ENCODE measurements at places on chromosomes 16 and 17.
A peak's percentile ranks its signal among the peaks of the same experiment; 100 is the strongest.

DNA sequence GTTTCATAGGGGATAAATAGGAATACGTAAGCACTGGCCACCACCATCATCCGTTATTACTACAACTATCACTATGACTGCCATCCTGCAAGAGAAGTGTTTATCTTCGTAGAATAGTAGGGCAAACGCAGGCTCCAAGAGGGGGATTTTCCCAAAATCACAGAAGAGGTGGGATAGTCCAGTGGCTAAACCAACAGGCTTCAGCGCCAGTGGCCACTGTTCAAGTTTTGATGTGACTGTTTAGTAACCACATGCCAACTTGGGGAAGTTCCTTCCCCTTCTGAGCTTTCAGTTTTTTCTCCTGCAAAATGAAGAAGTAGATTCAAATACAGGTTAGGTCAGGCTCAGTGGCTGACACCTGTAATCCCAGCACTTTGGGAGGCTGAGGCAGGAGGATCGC lies 60.7 kb upstream of the GRIN2A start:
- DNase-seq = no peak

- peak; percentile 11 for DNase-seq
Measured at GRCh38 chr16:87240211-87241136, 76.7 kb downstream of the C16orf95 start.

DNA sequence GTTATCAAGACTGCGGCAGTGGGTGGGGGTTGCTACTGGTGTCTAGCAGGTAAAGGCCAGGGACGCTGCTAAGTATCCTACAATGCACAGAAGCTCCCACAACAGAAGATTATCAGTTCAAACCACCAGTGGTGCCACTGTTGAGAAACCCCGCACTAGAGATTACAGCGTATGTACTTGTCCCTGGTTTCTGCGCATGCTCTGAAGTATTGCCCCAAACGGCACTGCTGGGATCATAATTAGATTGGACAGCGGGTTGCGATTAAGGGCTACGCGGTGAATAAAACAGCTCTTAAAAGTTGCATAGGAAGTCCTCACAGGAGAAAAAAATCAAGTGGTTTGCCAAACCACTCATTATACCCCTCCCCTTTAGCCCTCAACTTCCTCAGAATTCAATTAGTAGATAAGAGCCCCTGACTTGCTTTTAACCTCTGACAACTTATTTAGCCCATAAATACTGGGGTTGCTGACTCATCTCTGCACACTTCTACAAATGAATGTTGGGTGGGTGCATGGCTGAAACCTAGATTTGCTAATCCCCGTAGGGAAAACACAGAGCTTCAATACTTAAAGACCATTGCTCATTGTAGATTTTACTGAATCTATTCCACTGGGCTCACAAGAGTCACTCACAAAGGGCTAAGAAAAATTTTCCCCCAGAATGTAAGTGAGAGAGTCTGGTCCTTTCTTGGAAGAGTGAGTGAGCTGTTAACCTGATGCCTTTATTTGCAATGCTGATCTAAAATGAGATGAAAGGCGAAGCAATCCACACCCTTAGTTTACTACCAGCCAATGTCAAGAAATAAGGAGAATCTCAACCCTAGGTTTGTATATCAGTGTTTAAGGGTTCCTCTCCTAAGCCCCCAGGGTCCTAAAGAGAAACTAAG lies 91.8 kb downstream of the RGS9 start:
- DNase-seq = no peak

- DNase-seq = no peak
Measured at GRCh38 chr16:57624806-57625500, 3.5 kb upstream of the ADGRG1 start.

DNA sequence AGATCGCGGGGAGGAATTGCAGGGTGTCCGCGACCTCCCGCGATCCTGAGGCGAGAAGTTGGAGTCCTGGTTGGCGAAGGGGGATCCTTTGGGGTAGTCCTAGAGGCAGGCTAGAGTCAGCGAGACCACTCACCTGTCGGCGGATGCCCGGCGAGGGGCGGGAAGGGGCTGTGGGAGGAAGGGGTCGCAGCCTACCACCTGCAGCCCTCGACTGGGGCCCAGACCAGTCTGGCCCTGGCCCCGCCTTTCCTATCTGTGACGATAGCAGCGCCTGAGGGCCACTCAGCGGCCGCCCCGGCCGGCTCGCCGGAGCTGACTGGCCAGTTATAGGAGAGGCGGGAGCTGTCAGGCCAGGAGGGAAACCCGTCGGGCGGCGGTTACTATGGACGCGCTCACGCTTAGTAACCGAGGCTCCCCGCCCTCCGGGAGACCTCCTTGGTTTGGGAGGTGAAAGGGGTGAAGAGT lies at the start of gene TEKT3:
Gene TEKT3, minus strand, starts transcription at position 213 of the 465 bp plus-strand sequence. CDS start 10,012 bp downstream, outside the sequence.
- DNase-seq = peak; percentile 87

GRCh38 chr17:75693500-75694481 lies 26.7 kb downstream of the SAP30BP start:
- DNase-seq = peak; percentile 97

DNA sequence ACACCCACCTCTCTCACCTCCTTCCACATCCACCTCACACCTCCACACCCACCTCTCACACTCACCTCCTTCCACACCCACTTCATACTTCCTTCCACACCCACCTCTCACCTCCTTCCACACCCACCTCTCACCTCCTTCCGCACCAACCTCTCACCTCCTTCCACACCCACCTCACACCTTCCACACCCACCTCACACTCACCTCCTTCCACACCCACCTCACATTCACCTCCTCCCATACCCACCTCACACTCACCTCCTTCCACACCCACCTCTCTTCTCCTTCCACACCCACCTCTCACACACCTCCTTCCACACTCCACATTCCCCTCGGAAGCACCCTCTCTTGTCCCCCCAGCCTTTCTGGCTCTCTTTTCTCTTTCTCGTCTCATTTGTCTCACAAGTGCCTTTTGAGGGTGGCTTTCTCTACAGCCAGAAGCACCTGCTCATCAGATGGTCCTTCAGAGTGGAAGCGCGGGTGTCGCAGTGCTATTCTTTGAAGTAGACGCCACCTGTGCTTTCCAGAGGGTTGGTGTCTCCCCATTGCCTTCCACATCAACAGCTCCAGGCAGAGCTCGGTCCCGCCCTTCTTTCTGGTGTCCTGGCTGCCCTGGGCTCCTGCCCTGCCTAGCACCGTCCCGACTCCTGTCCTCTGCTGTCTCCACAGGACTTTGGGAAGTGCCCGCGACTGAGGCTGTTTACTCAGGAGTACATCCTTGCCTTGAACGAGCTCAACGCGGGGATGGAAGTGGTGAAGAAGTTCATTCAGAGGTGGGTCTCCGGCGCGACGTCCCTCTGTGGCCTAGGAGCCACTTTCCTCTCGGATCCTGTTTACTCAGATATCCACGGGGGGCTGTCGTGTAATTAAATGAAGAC lies 109.4 kb upstream of the PLCG2 start:
- no peak for DNase-seq

- no peak for DNase-seq
Measured at GRCh38 chr17:45664921-45665320, 119.2 kb upstream of the CRHR1 start.

GRCh38 chr16:85393674-85394451 lies 219.3 kb upstream of the GSE1 start:
- peak; percentile 78 for DNase-seq

- peak; percentile 33 for DNase-seq
Measured at GRCh38 chr17:48543107-48543853, 1.6 kb downstream of the HOXB2 start.

- DNase-seq = no peak
Measured at GRCh38 chr16:16052916-16053315, 103.5 kb downstream of the ABCC1 start.

DNA sequence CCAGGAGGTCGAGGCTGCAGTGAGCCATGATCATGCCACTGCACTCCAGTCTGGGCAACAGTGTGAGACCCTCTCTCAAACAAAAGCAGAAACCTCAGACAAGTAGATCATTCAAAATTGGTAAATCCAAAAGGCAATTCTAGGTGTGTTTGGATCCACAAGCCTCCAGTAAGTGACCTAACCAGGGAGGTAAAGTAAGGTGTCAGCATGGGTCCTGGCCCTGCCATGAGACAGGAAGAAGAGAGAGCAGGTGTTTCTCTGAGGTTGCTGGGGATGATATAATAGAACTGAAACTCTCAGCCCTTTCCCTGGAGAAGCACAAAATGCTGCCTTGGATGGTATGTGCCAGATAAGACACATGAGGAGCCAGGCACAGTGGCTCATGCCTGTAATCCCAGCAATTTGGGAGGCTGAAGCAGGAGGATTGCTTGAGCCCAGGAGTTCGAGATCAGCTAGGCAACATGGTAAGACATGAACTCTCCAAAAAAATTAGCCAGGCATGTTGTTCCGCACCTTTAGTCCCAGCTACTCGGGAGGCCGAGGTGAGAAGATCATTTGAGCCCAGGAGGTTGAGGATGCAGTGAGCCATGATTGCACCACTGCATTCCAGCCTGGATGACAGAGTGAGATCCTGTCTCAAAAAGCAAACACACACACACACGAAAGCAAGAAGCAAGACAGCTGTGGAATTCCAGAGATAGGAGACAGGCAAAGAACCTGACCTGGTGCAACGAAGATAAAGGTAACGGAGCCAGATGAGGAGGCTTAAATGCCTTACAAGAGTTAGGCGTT lies 6.5 kb downstream of the TM4SF5 start:
- no peak for DNase-seq

DNA sequence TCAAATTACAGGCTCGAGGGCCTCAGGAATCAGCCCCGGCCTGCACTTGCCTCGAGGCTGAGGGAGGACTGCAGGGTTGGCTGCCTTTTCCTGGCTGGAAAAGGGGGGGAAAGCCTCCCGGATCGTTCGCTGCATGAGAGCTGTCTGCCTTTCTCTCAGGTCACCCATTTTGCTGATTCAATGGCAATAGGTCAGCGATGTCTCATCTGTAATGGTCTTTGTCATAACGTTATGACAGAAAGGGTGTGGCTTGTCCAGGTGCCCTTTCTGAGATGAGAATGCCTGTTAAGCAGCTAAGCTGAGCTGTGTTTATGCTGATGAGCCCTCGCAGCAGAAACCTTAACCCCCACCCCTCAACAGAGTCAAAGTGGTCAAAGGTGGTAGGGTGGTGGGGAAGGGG lies 81.8 kb downstream of the AKAP1 start:
- no peak for DNase-seq

- DNase-seq = no peak
Measured at GRCh38 chr17:74737299-74738050, 419 bp downstream of the RAB37 start.

DNA sequence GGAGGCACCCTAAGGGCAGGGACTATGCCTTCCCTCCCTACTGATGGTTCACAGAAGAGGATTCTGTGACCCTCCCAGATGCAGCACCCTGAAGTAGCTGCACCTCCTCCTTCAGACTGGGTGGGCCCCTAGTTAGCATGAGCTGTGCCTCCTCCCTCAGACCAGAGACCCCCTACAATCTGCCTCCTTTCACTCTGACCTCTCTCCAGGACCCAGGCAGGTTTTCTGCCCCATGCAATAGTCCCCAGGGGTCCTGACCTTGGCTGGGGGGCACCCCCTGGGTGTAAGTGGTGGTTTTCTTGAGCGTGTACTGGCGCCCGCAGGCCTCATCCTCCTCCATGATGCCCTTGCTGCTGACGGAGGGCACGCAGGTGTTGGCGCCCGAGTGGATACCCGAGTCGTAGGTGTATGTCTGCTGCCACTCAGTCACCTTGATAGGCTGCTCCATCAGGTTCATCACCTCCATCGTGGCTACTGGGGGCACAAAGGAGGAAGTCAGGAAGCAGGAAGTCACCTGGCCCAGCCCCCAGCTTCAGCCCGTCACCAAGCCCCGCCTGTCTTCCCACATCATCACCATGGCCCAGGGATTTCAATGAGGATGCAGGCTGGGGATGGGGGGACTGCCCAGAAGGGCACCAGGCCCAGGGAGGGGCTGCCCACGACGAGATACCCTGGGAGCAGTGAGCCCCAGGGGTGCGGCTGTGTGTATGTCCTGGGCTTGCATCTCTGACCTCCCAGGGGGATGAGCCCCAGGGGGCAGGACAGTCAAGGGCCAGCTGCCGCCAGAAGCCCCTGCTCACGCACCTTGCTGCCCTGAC lies 14.9 kb downstream of the JUP start:
- no peak for DNase-seq

GRCh38 chr17:9684955-9685621 lies 39.8 kb downstream of the USP43 start:
- DNase-seq = no peak

DNA sequence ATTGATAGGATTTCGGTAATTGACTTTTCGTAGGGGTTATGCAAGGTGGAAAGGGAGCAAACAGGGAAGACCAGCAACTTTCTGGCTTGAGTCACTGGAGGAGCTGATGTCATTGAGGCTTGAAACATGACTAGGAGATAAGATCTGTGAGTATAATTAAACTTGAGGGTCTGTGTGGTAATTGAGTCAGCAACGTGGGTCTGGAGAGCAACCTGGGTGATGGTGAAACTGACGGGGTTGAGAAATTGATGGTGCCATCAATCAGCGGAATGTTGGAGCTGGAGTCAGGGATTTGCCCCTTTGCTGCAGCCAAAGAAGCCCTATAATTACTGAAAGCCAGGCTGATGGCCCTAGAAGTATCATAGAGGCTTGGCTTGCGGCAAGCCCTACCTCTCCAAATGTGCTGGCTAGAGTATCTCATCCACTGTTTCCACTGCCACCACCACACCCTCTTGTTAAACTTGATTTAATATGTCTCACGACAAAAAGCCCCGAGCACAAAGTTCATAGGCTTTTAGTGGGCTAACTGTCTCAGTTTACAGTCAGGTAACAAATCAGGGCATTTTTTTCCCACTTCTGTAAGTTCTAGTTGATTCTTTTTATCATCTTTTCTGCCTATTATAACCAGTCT lies 186.9 kb upstream of the ELAC2 start:
- no peak for DNase-seq

DNA sequence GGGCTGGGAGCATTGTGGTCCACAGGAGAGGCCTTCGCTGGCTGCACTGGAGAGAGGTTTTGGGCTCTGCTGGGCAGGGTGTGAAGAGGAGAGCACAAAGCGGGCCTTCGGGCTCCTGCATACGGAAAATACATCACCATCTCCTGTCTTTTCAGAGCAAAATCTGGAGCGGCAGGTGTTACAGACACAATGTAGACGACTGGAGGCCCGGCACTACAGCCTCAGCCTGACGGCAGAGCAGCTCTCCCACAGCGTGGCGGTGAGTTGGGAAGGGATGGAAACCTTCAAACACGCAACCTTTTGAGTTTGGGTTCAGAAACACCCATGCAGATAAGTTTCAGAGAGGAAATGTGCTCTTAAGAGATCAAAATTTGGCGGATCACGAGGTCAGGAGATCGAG lies 17.9 kb downstream of the GINS2 start:
- DNase-seq = no peak

DNA sequence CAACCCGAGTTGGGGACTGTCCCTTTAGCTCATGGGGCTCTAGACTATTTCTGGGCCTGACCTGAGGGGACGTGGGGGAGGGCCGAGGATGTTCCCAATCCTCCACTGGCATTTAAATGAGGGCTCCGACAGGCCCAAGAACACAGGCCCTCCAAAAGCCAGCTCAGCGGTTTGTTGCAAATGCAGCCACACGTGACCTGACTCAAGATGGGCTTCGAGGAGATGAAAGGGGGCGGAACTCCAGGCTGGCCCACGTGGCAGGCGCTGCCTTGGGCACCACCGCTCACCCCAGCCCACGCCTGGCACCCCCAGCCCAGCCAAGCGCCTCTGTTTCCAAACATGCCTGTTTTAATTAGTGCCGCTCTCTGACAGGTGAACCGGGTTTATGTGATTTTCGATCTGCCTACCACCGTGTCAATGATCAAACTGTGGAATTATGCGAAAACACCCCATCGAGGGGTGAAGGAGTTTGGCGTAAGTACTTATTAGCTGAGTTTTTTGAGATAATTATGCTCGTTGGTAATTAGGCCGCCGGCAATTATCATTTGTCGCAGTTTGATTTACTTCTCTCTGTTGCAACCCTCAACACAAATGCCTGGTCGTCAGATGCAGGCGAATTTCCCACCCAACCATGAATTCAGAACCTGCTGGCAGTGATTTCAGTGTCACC lies 226.7 kb downstream of the KATNIP start:
- no peak for DNase-seq

All from tibial artery (tissue), 4 donors.